ENCODE measurements at places on chromosomes 3 and 15.
A peak's percentile ranks its signal among the peaks of the same experiment; 100 is the strongest.

DNA sequence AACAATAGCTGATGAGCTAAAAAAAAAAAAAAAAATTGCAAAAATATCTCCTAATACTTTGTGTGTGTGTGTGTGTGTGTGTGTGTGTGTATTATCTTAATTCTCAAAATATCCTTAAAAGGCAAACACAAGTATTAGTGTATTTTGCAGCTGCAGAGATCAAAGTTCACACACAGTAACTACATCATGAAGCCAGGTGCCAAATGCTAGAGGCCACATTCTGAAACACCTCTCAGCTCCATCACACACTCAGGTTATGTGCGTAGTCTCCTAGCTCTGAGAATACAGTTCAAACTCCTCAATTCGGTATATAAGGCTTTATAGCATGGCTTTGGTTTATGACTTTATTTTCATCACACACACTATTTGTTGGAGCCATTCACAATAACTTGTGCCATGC is 33.5 kb upstream of the PPARG start:
- no peak for DNase-seq

GRCh38 chr15:47246317-47246716 is 471.0 kb upstream of the SEMA6D start:
- no peak for DNase-seq

GRCh38 chr3:11099306-11099705 is 55.0 kb upstream of the HRH1 start:
- no peak for DNase-seq

- DNase-seq: no peak
These were observed 2.2 kb downstream of the XXYLT1 start for GRCh38 chr3:195268576-195269309.

- DNase-seq: no peak
These were observed 133.5 kb downstream of the WNT7A start for GRCh38 chr3:13746385-13746784.

GRCh38 chr3:184899953-184900595 is 88.1 kb downstream of the VPS8 start:
- DNase-seq: no peak

DNA sequence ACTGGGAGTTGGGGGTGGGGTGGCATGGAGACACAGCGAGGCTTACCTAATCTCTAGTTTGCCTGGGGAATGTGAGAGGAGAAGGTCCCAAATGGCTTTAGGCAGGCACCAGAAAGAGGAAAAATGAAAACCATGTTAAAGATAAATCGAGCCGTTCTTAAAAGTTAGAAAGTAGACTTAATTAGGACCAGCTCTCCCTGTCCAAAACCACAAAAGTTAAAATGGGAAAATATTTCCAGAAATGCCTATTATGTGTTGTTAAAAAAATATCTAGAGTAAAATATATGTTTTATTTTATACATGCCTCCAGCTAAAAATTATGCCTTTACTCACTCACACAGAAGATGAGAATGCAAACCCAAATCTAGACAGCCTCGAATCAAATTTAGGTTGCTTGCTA is 50.1 kb downstream of the LRTM1 start:
- DNase-seq: no peak

- DNase-seq: no peak
These were observed 1.5 kb downstream of the CAND2 start for GRCh38 chr3:12797892-12798558.

GRCh38 chr3:66106788-66107187 is 68.1 kb upstream of the MAGI1 start:
- DNase-seq: no peak

DNA sequence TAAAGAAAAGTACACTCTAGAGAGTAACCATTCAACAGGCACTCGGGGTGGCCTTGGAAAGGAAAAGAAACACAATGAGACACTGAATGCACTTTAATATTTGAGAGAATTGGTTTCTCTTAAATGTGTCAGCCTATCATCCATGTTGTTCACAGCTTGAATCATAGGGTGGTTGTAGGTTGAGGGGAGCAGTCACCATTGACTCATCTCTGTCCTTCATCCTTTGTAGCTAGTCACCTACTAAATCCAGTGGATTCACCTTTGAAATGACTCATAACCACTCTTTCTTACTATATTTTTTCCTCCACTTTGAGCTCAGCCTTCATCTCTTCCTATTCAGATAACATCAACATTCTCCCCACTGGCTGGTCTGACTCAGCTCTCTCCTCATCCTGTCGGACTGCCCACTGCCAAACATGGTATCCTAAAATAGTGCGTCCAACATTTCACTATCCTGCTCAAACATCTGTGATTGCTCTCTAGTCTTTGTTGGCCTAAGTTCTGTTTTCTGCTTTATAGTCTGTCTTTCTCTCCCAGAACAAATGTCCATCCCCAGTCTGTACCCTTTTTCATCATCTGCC is 182.7 kb upstream of the GADL1 start:
- DNase-seq: peak; percentile 70

DNA sequence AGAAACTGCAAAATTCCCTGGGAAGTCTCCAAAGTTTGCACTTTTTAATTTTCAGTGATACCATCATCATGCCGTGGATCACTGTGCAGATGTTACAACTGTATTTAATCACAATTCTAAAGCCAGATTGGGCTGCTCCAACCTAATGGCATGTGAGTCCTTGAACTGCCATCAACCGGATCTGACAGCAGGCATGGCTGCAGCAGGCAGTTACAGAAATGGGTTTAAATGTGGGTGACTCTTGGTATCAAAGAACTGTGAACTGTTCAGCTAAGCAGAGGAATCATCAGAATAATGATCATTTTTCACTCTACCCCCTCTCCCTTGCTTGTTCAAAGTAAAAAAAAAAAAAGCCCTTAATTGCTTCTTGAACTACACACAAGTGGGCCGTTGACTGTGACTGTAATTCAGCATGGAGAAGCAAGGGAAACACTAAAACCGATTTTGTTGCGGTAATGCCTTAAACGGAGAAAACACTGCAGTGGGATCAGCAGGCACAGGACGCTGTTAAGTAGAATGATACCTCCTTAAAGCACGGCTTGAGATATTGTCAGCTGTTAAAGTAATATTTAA is 152.4 kb downstream of the RORA start:
- no peak for DNase-seq

- no peak for DNase-seq
These were observed 60.0 kb downstream of the ST6GAL1 start for GRCh38 chr3:186990277-186990676.

All from fibroblast of skin of left quadriceps (primary cell).